Fibroblast of skin of right quadriceps (primary cell): ENCODE measurements at places on chromosomes 2 and 18.

GRCh38 chr2:224524657-224525056 lies 60.5 kb downstream of the CUL3 start:
- no peak for DNase-seq

- DNase-seq: no peak
These were observed 36.9 kb downstream of the LINC00305 start for GRCh38 chr18:64111950-64112349.

- DNase-seq: no peak
These were observed 204.5 kb downstream of the TXNL1 start for GRCh38 chr18:56433919-56434318.

GRCh38 chr2:199811346-199811745 lies 39.6 kb downstream of the FTCDNL1 start:
- DNase-seq: peak; percentile 37

- DNase-seq: no peak
These were observed 95.5 kb downstream of the ACKR3 start for GRCh38 chr2:236665101-236665500.

DNA sequence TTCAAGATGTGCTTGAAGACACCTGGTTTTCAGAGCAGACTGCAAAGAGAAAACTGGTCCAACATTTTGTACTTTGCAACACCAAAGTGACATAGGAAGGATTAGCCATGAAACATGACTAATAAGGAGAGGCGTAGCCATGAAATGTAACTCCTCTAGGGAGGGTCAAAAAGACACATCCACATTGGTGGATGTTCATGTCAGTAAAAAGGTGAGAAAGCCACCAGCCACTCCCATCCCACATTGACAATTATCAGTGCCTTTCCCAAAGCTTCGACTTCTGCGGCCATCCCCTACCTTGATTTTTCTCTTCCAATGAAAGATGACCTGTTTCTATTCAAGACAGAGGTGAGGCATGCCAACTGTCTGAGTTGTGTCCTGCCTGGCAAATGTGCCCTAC lies 223.2 kb downstream of the ALK start:
- DNase-seq: peak; percentile 16

- DNase-seq: peak; percentile 76
These were observed 35.9 kb upstream of the MYO1B start for GRCh38 chr2:191209340-191209739.

- peak; percentile 83 for DNase-seq
These were observed 489.3 kb downstream of the SOX11 start for GRCh38 chr2:6181525-6181924.
